ENCODE measurements at places on chromosomes 12 and 14. TPM values are rescaled to one million over a fixed set of nuclear protein-coding genes. Genes with fewer than 3 reads are reported as not detected.

DNA sequence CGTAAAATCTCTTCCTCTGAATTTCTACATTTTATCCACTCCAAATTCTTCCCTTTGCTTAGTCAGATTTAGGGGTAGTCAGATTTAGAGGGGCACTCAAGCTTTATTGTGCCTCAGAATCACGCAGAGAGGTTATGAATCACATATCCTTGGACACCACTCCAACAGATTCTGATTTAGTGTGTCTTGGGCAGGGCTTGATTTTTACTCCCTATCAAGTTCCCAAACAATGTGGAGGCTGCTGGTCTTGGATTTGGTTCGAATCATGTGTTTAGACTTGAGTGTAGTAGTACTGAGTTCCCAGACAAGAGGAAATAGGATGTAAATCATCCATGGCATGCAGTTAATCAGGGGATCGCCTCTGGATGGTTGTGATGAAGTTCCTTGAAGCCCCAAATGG is 298.1 kb upstream of the CLEC14A start:
- H3K27me3 ChIP-seq = no peaks in the 10 kb centered on the region
- no peak overlapping the region for H3K4me3 ChIP-seq
- H3K36me3 ChIP-seq = no peaks in the 10 kb centered on the region
- no peak for DNase-seq

DNA sequence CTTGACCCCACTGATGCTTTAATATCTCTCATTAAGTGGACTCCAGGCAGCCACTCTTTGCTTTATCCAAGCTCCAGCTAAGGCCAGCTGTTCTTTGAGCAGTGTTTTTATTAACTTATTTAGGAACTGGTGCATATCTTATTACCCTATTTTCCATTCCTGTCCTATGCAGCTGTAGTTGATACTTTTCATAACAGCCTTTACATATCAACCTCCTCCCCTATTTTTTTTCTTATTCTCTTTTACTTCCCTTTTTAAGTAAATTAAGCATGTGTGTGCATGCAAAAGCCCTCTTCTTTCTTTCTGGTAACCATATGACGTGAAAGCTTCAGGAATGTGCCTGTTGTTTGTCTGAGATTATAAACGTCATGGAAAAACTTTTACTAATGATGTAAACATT is 121.2 kb downstream of the PTPRQ start:
- no peak overlapping the region for H3K4me3 ChIP-seq
- no peaks in the 10 kb centered on the region for H3K4me1 ChIP-seq
- no peak for DNase-seq
- no peak overlapping the region for H3K27ac ChIP-seq
- no peaks in the 10 kb centered on the region for H3K36me3 ChIP-seq

- no peak overlapping the region for H3K27ac ChIP-seq
- H3K4me3 ChIP-seq = no peak overlapping the region
- H3K36me3 ChIP-seq = no peaks in the 10 kb centered on the region
Observed at GRCh38 chr12:41288142-41288811, 100.2 kb downstream of the PDZRN4 start.

DNA sequence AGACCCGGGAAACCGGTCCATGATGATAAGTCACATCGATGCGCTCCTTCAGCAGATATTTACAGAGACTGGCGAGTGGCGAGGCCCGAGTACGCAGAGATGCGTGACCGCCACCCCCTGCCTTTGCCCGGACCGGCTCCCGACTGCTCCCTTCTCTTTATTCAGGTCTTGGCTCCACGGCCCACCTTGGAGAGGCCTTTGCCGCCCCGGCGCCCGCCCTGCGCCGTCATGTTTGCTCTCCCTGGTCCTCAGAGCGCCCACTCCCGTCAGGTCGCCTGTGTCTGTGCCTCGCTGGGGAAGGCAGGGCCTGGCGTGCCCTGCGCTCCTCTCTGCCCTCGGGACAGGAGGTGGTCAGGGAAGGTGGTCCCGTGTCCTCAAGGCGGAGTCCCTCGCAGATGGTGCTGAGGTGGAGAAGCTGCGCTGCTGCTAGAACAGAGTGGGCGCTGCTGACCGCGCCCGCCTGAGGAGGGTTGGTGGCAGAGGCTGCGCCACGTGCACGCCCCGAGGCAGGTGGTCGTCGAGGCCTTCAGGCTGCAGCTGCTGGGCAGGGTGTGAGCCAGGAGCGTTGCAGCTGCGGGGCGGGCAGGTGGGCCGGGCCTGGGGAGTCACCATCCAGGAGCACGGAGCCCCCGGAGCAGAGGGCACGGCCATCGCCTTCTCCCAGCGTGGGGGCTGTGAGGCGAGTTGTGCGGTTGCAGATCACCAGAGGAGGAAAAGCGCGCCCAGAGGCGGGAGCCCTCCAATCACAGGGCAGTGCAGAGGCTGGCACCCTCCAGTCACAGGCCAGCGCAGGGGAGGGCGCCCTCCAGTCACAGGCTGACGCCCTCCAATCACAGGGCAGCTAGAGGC is 27.2 kb downstream of the DDX51 start:
- no peak overlapping the region for H3K4me3 ChIP-seq
- peaks cover 12% of the 10 kb centered on the region for H3K36me3 ChIP-seq
- H3K27me3 ChIP-seq = no peaks in the 10 kb centered on the region
- H3K4me1 ChIP-seq = peaks cover 6% of the 10 kb centered on the region
- H3K27ac ChIP-seq = no peak overlapping the region

DNA sequence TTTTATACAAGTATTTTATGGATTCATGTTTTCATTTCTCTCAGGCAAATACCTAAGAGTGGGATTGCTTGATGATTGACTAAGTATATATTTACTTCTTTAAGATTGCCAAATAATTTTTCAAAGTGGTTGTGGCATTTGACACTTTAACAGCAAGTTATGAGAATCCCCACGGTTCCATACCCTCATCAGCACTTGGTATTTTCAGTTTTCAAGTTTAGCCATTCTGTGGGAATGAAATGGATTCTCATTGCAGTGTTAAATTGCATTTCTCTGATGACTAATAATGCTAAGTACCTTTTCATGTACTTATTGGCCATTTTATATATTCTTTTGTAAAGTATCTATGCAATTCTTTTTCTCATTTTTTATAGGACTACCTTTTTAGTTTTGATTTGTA is 301.5 kb upstream of the DIO3 start:
- DNase-seq = no peak
- no peak overlapping the region for H3K27ac ChIP-seq
- H3K4me3 ChIP-seq = no peak overlapping the region
- no peaks in the 10 kb centered on the region for H3K36me3 ChIP-seq

- H3K27me3 ChIP-seq = peaks cover 6% of the 10 kb centered on the region
- no peaks in the 10 kb centered on the region for H3K36me3 ChIP-seq
- DNase-seq = no peak
Observed at GRCh38 chr12:116863275-116863767, 17.9 kb downstream of the HRK start.

- peaks cover 12% of the 10 kb centered on the region for H3K4me1 ChIP-seq
- H3K36me3 ChIP-seq = no peaks in the 10 kb centered on the region
- H3K27ac ChIP-seq = no peak overlapping the region
- peaks cover 9% of the 10 kb centered on the region for H3K27me3 ChIP-seq
- DNase-seq = no peak
Observed at GRCh38 chr12:102417055-102417454, 63.3 kb downstream of the IGF1 start.

DNA sequence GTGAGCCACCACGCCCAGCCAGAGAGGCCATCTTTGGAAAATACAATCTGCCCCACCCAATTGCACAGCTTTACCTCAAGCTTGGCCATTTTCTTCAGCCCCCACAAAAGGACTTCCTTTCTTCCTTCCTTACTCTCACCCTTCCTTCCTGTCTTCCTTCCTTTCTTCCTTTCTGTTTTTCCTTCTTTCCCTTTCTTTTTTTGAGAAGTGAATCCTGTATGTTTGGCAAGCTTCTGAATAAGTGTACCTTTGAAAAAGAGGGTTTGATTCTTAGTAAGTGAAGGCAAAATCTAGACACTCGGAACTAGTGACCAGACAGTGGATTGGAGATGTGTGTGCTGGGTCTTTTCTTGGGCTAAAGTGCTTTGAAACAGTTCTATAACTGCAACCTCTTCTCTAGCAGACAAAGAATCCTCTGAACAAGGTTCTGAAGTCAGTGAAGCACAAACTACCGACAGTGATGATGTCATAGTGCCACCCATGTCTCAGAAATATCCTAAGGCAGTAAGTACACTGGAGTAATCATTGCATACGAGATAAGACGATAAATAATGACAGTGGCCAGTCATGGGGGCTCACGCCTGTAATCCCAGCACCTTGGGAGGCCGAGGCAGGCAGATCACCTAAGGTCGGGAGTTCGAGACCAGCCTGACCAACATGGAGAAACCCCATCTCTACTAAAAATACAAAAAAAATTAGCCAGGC is 49.5 kb downstream of the SUPT16H start:
- DNase-seq = no peak
- H3K36me3 ChIP-seq = no peaks in the 10 kb centered on the region
- peaks cover 5% of the 10 kb centered on the region for H3K27me3 ChIP-seq
- H3K4me1 ChIP-seq = no peaks in the 10 kb centered on the region
- no peak overlapping the region for H3K27ac ChIP-seq
- H3K4me3 ChIP-seq = no peak overlapping the region

- peaks cover 20% of the 10 kb centered on the region for H3K4me1 ChIP-seq
- no peaks in the 10 kb centered on the region for H3K27me3 ChIP-seq
- peak overlapping the region; percentile 61 for H3K27ac ChIP-seq
Observed at GRCh38 chr12:22396253-22396652, 61.7 kb upstream of the ST8SIA1 start.

DNA sequence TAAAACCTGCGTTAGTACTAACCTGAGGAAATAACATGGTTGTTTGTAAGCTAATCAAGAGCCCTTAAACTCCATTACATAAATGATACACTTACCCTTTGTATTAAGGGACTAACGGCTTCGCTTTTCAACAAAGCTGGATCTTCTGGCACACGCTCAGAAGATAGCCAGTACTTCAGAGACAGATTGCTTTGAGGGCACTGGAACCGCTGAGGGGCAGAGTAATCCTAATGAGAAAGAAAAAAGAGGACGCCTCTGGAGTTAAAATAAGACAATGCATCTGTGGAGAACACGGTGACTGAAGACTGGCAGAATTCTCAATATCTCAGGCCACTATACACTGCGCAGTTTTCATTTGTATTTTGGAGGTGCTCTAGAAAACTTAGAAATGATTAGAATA is 1.5 kb upstream of the KTN1 start:
- H3K36me3 ChIP-seq = no peaks in the 10 kb centered on the region
- peak overlapping the region; percentile 93 for H3K4me3 ChIP-seq
- peaks cover 34% of the 10 kb centered on the region for H3K4me1 ChIP-seq
- no peaks in the 10 kb centered on the region for H3K27me3 ChIP-seq
- DNase-seq = no peak

DNA sequence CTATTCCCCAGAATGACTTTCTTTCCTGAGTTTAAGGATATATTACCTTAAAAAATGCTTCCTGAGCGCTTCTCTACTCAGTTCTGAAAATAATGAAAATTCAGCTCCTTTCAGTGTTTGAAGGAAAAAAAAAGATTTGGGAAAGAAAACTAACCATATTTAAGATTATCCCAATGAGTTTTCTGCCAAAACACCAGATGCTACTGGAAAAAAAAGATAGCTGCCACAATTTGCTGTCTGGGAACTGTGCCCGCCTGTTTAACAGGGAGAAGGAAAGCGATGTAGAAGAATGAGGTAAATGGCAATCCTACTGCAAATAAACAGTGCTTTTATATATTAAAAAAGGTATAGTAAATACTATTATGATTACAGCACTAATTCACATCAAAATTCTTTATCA is 367.6 kb upstream of the PRICKLE1 start:
- H3K27me3 ChIP-seq = no peaks in the 10 kb centered on the region
- no peak overlapping the region for H3K4me3 ChIP-seq
- no peaks in the 10 kb centered on the region for H3K4me1 ChIP-seq
- H3K36me3 ChIP-seq = no peaks in the 10 kb centered on the region
- DNase-seq = no peak
- no peak overlapping the region for H3K27ac ChIP-seq

DNA sequence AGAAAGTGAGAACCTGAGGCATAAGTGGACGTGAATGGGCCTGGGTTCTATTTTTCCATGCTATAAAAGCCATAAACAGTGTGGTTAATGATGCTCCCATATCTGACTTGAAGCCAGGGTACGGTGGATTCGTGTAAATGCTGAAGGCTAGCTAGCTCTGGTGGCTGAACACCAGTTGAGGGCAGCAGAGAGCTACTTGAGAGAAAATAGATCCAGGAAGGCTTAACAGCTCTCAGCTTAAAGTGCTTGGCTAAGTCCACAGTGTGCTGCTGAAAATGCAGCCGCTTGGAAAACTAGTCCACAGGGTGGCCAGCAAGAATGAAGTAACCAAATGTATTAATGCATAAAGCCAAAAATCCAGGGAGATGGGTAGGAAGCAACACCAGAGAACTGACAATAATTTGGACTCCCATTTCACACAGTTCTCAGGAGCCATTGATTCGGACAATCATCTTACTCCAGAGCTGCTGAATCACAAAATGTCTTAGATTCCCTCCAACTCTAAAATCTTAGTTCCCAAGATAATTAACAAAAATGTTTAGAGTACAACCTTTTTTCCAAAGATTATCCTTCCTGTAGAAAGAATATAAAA is 15.0 kb upstream of the FOXG1 start:
- no peaks in the 10 kb centered on the region for H3K36me3 ChIP-seq
- no peak overlapping the region for H3K27ac ChIP-seq
- H3K4me3 ChIP-seq = no peak overlapping the region
- H3K27me3 ChIP-seq = peaks cover 19% of the 10 kb centered on the region

Gene LRTM2
- not detected for total RNA-seq

Gene SIX1
- total RNA-seq = not detected

Gene NRL
- 3.4 TPM for total RNA-seq

Gene GRIN2B
- total RNA-seq = not detected

Gene SYNDIG1L
- not detected for total RNA-seq

Gene OAS1
- 146 TPM for total RNA-seq
